ENCODE measurements at places on chromosomes 1 and 21.

- DNase-seq, result no peak
These were observed 15.6 kb downstream of the TNNT2 start for GRCh38 chr1:201361652-201362504.

GRCh38 chr1:12012560-12013316, 6.6 kb upstream of the MIIP start:
- DNase-seq, result no peak

- no peak for DNase-seq
These were observed 9.1 kb upstream of the ATAD3B start for GRCh38 chr1:1462318-1462966.

GRCh38 chr1:212520299-212520698, 87.6 kb downstream of the NENF start:
- DNase-seq, result no peak

GRCh38 chr1:118826669-118827068, 161.5 kb downstream of the TBX15 start:
- no peak for DNase-seq

- DNase-seq, result no peak
These were observed 224.8 kb downstream of the NTNG1 start for GRCh38 chr1:107365527-107366240.

GRCh38 chr1:92739669-92740524, 45.0 kb downstream of the EVI5 start:
- no peak for DNase-seq

DNA sequence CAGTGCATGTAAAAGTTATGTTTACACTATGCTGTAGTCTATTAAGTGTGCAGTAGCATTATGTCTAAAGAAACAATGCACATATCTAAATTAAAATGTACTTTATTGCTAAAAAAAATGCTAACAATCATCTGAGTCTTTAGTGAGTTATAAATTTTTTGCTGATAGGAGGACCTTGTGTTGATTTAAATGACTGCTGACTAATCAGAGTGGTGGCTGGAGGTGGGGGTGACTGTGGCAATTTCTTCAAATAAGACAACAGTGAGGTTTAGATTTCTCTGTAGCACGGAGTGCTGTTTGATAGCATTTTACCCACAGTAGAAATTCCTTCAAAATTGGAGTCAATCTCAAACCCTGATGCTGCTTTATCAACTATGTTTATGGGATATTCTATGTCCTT, 37.0 kb downstream of the HS2ST1 start:
- no peak for DNase-seq

DNA sequence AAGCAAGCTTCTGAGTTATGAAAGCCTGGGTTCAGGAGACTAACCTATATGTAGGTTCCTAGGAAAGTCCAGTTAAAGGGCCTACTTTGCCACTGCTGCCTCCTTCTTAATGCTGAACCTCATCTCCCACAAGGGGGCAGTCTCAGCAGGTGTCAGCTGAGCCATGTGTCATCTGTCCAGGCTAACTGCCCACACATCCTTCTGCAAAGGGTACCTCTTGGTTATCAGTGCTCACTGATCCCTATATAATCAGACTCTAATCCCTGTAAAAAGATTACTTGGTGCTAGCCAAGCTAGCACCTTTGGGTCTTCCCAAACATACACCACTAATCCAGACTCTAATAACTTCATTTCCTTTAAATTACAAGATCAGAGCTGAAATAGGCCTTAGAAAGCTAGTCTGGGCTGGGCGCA, 9.0 kb downstream of the PRDX1 start:
- DNase-seq, result no peak
